Activated CD4-positive, alpha-beta memory T cell treated with anti-CD3 and anti-CD28 coated beads, Interleukin-2, amount 10 ng/mL, durations not matched to agents 7 days and 5 days (primary cell): ENCODE measurements at places on chromosomes 12 and 14. TPM values are rescaled to one million over a fixed set of nuclear protein-coding genes. Genes with fewer than 3 reads are reported as not detected.
A peak's percentile ranks its signal among the peaks of the same experiment; 100 is the strongest.

GLS2 gene
- total RNA-seq: 0.33 TPM

GPR162 gene
- not detected for total RNA-seq

SSPN gene
- total RNA-seq: not detected

PTPRR gene
- not detected for total RNA-seq

SIX6 gene
- not detected for total RNA-seq

OTUB2 gene
- 7.3 TPM for total RNA-seq

CAPZA3 gene
- total RNA-seq: not detected

TPH2 gene
- not detected for total RNA-seq

TEX52 gene
- total RNA-seq: 0.20 TPM

DTX1 gene
- total RNA-seq: 0.18 TPM

GLIPR1L2 gene
- total RNA-seq: 0.35 TPM

- DNase-seq: no peak
Measured at GRCh38 chr14:22613106-22613695, 15.1 kb downstream of the ABHD4 start.

DNA sequence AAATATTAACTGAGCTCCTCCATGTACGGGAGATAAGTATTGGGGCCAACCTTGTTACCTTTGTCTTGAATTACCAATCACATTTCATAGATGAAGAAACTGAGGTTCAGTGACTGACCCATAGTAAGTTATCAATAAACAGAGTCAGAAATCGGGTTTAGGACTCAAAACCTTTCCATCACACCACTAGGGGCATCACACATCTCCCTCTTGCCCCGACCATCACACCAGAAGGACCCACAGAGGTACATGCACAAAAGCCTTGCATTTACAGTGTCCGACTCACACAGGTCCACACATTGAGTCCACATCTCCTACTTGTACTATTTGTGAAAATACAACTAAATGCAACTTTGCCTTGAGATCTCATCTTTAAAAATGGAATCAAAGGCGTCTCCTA is 29.4 kb downstream of the KCNA5 start:
- no peak for DNase-seq

- no peak for DNase-seq
Measured at GRCh38 chr14:60679566-60680258, 30.4 kb upstream of the SIX1 start.

DNA sequence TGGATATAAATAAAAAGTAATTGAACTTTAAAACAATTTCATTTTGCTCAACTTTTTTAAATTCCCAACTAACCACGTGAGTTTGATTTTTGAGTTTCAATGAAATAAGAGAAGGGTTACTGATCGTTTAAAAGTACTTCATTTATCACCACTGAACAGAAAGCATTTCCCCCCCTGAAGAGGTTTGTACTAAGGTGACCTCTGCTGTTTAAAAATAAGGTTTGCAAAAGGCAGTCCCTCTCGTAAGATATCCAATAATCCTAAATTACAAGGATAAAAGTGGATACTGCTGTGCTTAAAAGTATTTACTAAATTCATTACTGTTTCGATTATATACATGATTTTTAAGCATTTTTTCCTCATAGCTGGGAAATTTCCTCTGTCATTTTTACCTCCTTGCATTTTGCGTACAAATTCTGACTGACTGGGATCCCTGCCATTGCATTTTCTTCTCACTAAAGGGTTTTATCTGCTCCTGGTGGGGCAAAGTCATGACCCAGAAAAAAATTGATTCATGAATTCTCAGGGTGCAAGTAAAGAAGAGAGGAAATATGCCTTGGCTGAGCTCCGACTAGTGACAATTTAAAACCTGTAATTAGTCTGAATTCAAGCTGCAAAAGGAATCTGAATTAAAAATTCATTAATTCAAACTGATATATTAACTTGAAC is 463.8 kb downstream of the PRKD1 start:
- no peak for DNase-seq

DNA sequence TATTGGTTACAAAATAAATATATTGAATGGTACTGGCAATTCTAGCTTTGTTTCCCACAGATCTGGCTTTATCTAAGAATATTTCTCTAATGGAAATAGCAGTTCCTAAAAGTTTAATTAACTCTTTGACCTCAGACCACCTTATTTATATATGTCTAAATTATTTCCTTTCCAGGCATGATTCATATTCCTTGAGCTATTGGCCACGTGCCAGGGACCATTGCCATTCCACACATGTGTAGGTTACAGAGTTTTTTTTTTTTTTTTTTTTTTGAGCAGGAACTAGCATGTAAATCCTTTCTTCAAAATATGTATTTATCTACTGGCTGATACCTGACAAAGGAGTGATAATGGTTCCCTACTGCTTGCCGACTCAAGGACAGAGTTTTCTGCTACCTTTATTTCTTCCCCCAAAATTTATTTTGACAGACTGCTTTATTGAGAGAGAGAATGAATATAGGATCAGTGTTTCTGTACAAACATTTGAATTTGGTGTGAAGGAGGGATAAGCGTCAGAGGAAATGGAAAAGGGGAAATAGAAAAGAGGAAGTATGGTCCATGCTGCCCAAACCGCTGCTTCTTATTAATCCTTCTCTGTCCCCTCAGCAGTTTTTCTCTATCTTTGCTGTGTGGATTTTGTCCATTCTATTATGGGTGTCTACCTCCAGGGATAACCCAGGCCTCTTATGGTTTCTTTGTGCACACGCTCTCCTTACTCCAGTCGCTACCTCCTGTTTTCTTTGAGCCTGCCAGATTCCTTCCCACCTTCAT is 36.4 kb downstream of the PDE3A start:
- no peak for DNase-seq

GRCh38 chr12:88856201-88856600 is 275.9 kb upstream of the KITLG start:
- no peak for DNase-seq

GRCh38 chr14:40674502-40674901 is 932.2 kb upstream of the LRFN5 start:
- DNase-seq: no peak

DNA sequence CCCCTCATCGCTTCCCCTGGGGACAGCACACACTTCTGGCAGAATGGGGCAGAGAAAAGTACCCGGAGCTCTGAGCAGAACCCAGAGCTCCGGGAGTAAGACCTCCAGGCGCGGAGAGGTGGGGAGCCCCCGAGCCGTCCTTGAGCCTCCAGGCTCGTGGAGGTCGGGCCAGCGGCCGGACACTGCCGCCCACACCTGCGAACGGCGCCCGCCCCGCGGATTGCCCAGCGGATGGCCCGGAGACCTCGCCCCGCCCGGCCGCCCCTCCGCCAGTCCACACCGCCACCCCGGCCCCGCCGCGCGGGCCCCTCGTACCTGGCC is 344 bp downstream of the SPTLC2 start:
- DNase-seq: no peak

- no peak for DNase-seq
Measured at GRCh38 chr14:69873877-69874780, 5.1 kb upstream of the SMOC1 start.

DNA sequence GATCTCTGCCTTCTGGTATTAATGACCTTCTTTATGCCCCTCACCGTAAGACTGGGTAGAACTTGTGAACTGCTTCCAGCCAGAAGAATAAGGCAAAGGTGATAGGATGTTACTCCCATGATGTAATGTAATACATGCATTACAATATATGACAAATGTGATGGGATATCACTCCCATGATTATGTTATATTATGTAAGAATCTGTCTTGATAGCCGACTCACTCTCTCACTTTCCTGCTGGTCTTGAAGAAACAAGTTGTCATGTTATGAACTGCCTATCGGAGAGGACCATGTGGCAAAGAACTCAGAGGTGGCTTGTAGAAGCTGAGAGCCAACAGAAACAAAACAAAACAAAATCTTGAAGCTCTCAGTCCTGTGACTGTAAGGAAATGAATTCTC is 30.6 kb upstream of the OSBPL8 start:
- DNase-seq: no peak

DNA sequence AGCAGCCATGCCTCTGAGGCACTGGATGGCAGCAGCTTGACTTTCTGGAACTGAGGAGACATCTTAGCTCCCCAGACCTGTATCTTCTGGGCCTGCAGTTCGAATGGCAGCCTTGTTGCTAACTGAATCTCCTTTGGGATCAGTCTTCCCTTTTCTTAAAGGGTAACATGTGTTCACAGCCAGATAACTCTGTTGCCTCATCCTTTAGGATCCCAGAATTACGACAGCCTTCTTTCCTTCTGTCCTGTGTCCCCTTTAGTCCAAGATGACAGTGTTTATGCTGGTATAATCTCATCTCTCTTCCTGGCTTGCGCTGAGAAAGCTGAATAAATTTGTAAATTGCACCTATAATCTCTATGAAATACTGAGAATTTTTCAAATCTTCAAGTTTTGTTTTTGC is 9.1 kb upstream of the ERC1 start:
- no peak for DNase-seq

- DNase-seq: no peak
Measured at GRCh38 chr12:71782017-71782416, 27.4 kb downstream of the RAB21 start.

DNA sequence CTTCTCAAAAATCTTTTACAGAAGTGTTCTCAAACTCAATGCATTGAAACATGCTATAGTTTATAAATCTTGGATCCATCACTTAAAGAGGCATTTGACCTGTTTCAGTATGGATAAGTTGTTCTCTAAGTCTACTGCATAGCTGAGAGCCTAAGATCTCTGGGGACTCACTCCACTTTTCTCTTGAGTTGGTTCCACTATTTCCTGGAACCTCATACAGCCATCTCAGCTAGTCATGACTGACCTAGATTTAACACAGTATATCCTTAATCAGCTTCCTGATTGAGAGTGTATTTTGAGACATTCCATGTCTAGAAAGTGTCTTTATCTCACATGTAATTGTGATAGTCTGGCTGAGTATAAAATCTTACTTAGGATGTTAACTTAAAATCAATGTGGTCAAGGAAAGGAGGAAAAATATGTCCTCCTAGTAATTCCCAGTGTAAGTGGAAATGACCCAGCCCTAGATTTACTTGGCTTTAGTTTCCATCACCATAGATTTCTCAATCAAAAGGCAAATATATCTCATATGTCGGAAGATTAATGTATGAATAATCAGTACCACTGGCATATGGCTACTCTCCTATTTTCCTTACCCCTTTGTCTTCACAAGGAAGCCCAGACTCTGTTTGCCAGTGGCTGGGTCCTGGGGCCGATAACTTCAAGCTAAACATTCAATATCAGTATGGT is 61.9 kb downstream of the KICS2 start:
- no peak for DNase-seq

- no peak for DNase-seq
Measured at GRCh38 chr12:130625201-130625600, 90.9 kb downstream of the RIMBP2 start.

- DNase-seq: no peak
Measured at GRCh38 chr12:127260999-127261398, 1006.0 kb upstream of the TMEM132C start.

GRCh38 chr12:121217063-121217462 is 7.1 kb downstream of the P2RX4 start:
- DNase-seq: no peak

DNA sequence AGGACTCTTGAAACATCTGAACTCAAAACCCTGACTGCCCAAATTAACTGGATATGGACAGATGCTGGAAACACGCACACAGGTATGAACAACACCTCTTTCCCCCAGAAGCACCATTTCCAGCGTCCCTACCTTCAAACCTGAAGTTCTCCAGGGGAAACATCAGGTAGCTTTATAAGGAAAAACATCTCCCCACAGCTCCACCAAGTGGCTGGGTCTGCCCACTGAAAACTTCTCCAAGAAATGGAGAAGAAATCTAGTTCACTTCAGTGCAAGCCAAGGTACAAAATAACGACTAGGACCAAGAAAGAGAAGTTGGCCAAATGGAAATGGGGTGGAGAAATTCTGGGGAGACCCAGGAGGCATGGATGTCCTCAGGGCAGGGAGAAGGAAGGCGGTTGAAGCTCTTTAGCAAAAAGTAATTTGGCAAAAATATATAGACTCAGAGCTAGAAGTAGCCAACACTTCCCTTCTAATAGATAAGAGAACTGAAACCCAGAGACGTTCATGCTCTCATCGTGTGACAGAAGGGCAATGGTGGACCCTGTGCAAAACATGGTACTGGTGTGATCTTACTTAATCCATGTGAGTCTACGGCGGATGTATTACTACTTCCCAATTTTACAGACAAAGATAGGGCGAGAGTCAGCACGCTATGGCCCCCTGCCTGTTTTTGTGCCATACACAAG is 10.5 kb upstream of the NUAK1 start:
- DNase-seq: no peak

DNA sequence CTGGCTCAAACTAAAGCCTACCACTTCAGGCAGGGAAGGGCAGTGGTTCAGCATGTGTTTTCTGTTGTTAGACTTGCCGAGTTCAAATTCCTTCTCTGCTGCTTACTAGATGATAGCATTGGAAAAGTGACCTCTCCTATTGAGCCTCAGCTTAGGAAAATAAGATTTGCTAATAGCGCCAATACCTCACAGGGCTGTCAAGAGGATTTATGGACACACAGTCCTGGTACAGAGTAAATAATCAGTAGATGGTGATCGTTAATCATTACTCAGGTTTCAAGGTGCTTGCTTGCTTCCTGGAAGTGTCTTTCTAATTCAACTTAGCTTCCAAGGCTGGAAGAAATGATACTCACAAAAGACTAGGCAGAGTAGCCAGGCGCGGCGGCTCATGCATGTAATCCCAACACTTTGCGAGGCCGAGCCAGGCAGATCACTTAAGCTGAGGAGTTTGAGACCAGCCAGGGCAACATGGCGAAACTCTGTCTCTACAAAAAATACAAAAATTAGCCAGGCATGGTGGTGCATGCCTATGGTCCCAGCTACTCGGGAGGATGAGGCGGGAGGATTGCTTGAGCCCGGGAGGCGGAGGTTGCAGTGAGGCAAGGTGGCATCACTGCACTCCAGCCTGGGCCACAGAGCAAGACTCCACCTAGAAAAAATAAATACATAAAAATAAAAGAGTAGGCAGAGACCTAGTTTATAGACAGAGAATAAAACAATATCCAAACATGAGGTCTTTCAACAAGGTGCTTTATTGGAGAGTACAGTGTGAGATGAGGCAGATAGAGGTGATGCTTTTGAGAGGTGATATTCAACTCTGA is 6.0 kb downstream of the PLA2G1B start:
- no peak for DNase-seq

DNA sequence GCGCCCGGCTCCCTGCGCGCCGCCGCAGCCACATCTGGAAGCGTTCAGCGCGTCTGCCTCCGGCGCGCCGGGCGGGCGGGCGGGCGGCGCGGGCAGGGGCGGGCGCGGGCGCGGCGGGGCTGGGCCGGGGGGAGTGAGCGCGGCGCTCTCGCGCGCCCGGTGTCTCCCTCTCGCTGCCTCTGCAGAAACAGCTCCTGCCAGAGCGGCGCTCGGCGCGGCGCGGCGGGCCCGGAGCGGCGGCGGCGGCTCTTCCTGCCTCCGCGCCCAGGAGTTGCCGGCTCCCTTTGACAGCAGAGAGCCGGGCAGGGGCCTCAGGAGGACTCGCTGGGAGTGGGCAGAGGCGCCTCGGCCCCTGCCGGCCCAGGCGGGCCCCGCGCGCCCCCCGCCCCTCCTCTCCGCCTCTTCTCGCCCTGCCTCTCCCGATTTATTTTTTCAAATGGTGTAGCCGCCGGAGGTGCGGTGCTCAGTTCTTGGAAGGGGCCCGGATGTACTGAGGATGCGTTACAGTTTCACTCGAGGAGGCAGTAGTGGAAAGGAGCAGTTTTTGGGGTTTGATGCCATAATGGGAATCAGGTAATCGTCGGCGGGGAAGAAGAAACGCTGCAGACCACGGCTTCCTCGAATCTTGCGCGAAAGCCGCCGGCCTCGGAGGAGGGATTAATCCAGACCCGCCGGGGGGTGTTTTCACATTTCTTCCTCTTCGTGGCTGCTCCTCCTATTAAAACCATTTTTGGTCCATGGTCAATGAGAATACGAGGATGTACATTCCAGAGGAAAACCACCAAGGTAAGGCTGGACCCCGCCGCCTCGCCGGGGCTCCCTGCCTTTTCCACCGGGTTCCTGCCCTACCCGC is at the start of gene CACNA1C:
CACNA1C (plus strand) TSS at position 162 of the 853 bp plus-strand sequence; CDS start at position 738, 576 bp downstream.
- peak; percentile 54 for DNase-seq

GRCh38 chr12:53989227-53990113 is 4.5 kb downstream of the HOXC10 start:
- peak; percentile 38 for DNase-seq
